ENCODE measurements at places on chromosomes 4 and X.

DNA sequence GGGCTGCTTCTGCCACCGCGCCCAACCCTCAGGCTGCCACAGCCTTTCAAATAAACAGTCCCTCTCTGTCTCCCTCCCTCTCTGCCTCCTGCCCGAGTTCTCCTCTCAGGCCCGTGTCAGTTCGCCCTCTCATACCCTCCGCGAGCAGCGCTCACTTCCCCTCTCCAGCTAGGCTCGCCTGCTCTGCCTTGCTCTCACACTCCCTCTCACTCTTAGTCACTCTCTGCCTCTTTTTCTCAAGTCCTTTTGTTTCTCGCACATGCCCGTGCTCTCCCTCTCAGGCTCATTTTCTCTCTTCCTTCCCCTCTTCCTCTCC lies 3.2 kb downstream of the EFNB1 start:
- no peak for DNase-seq

DNA sequence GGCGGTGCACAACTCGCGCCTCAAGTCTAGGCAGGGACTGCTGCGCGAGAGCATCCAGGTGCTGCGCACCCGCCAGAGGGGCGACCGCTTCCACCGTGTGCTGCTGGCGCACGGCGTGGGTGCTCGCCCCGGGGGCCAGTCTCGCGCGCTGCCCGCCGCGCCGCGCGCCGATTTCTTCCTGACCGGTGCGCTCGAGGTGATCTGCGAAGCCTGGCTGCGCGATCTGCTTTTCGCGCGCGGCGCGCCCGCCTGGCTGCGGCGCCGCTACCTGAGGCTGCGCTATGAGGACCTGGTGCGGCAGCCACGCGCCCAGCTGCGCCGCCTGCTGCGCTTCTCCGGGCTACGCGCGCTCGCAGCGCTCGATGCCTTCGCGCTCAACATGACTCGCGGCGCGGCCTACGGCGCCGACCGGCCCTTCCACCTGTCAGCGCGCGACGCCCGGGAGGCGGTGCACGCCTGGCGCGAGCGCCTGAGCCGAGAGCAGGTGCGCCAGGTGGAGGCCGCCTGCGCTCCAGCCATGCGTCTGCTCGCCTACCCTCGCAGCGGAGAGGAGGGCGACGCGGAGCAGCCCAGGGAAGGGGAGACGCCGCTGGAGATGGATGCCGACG lies 1.3 kb downstream of the CHST7 start:
- no peak for DNase-seq

GRCh38 chr4:20652226-20652885 lies 47.9 kb upstream of the PACRGL start:
- no peak for DNase-seq

DNA sequence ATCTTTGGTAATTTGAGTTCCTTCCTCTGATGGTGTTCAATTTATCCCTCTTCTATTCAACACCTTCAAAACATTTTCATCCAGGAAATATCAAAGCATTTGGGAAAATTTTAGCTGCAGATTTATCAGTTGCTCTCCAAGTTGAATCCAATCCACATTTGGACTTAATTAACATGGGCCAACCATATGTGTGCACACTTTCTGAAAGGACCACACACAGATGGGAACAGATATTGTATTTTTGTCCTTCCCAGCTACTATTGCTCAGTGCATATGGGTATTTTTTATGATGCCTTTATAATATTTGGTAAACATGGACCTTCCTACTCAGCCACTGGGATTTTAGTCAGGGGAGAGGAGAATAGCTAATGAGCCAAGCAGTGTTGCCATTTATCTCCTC lies 65.2 kb downstream of the GLRA2 start:
- no peak for DNase-seq

GRCh38 chr4:182089326-182089725 lies 153.9 kb upstream of the TENM3 start:
- DNase-seq = no peak

GRCh38 chr4:180811556-180811955 lies 1431.6 kb upstream of the TENM3 start:
- no peak for DNase-seq

GRCh38 chrX:123399709-123400108 lies 215.6 kb downstream of the GRIA3 start:
- DNase-seq = no peak

GRCh38 chr4:87732033-87732765 lies 67.2 kb upstream of the IBSP start:
- no peak for DNase-seq

- DNase-seq = no peak
Measured at GRCh38 chrX:65994519-65995506, 45.1 kb downstream of the VSIG4 start.

GRCh38 chr4:36081185-36081584 lies 163.1 kb downstream of the ARAP2 start:
- DNase-seq = no peak

DNA sequence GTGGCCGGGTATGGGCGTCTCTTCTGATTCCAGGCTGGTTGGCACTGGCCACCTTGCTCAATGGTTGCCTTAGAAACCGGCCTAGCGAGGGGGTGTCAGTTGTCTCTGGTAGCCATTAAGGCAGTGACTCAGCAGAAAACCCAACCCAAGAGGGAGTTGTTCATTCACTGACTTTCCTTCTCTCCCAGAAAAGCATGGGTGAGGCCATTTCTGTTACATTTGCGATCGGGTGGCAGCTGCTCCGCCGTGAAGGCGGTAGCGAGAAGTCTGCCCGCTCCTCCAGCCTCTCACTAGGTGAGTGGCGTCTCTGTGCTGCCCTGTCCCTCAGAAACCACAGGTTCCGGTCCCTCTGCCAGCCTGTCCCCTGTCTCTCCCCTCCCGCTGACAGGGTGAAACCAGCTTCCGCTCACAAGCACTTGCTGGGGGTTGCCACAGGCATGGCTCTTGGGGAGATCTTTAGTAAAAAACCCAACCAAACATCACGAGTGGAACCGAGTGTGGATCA lies 17.4 kb downstream of the IRAK1 start:
- DNase-seq = no peak

GRCh38 chr4:123821861-123822260 lies 425.3 kb downstream of the SPRY1 start:
- no peak for DNase-seq

DNA sequence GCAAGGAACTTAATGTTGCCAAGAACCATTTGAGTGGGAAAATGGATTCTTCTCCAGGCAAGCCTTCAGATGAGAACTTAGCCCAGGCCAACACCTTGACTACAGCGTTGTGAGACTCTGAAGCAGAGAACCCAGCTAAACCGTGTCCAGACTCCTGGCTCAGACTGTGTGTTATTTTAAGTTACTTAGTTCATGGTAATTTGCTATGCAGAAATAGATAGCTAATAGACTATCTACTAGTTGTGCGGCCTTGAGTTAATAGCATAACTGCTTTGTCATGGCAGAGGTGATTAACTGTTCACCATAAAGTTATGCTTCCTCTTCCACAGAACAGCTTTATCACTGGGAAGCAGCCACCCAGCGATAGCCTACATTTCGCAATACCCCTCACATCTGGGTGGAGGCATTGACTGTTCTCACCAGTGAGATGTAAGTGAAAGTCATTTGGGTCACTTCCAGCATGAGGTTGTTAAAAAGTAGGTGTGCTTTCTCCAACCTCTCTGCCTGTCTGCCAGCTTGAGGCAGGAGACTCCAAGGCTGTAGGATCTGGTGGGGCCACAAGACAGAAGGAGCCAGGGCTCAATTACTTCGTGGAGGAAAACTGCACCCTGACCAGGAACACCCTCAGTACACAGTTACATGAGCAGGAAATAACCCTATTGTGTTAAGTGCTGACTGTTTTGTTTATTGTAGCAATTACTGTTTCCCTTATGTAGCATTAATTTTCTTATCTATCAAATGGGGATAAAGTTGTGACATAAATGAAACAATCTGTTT lies 94.2 kb downstream of the GPAT3 start:
- no peak for DNase-seq

- DNase-seq = no peak
Measured at GRCh38 chrX:56228914-56229313, 3.2 kb upstream of the KLF8 start.

GRCh38 chr4:43369036-43369594 lies 476.6 kb downstream of the GRXCR1 start:
- DNase-seq = no peak

GRCh38 chr4:104248726-104249125 lies 246.0 kb downstream of the CXXC4 start:
- no peak for DNase-seq

Measured in smooth muscle cell of the brain vasculature (primary cell).